GM13977 (cell line): ENCODE measurements at places on chromosomes 4 and X.
A peak's percentile ranks its signal among the peaks of the same experiment; 100 is the strongest.

- DNase-seq, result no peak
These were observed 20.3 kb downstream of the L1CAM start for GRCh38 chrX:153865685-153866084.

DNA sequence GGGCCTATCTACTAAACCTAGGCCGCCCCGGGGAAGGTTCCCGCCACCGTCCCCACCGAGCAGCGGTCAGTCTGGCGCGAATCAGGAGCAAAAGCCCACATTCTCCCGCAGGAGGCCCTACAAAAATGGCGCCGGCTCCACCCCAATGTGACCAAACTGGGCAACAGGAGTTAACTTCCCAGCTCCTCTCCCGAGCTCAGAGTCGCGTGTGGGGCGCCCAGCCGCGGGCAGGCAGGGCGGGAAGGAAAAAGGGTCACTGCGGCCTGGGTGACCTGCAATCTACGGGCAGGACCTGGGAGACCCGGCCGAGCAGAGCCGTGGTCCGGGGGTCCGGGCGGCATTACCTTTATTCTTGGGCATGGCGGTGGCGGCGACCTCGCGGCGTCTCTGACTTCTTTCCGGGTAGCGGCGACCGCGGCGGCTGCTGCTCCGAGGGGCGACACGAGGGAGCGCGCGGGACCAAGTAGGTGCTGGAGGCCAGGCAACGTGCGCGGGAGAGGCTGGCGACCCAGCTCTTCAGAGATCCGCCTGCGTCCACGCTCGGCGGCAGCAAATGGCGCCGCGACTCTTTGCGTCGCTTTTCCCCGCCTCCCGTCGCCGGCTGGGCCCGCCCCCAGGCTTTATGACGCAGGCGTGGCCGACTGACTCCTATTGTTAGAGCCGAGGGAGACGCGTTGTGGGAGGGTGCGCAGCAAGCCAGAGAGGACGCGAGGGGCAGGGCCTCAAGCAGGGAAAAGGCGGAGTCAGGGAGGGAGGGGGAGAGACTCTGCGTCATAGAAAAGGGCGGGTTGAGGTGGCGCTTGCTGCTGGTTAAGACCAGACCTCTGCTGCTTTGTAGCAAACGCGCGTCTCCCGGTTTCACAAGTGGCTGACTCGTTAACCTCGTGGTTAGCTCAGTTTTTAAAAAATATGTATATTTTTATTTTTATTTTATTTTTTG lies at the start of gene EIF1AX:
TSS of gene EIF1AX (minus strand) at position 558 of the 940 bp plus-strand sequence. CDS start at position 360, 198 bp downstream.
- DNase-seq, result peak; percentile 91

DNA sequence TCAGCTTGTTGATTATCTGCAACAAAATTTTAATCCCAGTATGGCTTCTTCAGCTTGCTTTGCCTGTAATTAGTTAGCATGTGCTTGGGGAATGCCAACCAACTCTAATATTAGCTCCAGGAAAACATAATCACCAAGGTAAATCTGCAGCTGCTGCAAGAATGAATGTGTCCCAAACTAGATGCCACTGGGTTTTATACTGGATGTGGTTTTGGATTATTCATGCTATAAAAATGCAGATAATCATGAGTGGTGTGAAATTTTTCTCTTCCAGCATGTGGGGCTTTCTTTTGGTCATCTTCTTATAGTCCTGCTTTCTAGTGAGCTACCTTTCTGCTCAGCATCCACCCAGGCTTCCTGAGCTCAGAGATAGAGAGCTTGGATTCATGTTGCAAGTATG lies 295.9 kb upstream of the CASK start:
- DNase-seq, result no peak

- no peak for DNase-seq
These were observed 113.9 kb downstream of the CPZ start for GRCh38 chr4:8706216-8707044.

DNA sequence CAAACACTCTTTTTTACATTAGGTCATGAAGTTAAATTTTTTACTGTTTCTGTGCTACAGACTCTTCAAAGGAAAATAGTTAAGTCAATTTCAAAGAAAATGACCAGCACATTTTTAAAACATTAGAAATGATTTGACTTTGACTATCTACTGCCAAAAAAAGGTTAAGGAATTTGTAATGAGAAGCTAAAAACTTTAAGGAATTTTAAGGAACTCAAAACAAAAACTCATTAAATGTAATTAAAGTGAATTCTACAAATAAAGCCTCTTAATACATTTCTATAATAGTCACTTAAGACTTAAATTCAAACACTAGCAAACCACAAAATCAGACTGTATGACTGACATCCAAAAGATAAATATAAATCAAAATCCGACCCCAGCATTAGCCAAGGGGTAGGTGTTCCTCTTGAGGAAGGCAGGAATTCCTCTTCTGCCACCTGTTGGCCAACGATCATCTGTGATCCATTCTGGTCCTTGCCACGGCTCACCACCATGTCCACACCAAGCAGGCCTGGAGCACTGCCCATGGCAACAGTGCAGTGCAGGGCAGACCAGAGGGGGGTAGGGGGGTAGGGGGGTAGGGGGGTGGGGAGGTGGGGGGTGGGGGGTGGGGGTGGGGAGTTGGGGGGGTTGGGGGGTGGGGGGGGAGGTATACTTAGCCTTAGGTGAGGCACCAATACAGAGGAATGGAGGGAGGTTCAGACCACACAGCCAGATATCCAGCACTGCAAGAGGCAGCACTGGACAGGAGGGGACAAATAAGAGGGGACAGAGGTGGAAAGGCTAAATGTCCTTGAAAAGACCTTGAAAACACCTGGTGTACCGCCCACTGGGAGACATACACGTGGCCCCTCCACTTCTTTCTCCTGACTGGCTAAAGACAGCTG lies 287.4 kb downstream of the CHIC1 start:
- peak; percentile 29 for DNase-seq

DNA sequence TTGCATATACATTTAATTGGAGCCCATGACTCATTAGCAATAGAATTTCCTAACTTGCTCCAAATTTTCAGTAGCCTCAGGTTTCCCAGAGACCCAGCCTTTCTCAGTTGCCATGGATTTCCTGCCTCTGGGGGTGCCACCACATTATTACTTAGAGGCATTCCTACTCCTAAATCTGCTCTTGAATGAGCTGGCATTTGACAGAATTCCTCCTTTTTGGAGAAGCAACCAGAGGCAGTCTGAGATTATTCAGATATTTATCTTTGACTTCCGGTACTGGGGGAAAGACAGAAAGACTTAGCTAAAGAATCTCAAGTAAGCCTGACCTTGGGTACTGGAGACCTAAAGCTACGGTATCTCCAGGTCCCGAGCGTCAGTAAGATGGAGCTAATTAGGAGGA lies 76.3 kb downstream of the DCHS2 start:
- DNase-seq, result no peak

DNA sequence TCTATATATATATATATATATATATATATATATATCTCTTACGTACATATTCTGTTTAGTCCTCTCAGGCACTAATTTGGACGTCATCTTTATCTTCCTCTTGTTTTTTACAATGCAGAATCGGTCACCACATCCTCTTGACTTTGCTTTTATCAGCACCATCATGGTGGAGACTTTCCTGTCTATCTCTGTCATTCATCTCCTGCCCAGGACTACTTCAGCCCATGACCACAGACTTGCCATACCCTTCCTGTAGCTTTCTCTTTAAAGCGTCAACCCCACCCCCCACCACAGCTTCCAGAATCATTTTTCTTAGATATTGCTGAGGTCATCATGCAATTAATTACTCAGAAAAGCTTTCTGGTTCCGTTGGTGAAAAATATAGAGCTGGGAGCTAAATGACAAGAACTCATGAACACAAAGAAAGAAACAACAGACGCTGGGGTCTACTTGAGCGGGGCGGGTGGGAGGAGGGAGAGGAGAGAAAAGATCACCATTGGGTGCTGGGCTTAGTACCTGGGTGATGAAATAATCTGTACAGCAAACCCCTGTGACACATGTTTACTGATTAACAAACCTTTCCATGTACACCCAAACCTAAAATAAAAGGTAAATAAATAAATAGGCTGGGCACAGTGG lies 30.5 kb upstream of the PRKX start:
- no peak for DNase-seq

GRCh38 chr4:183971929-183972490 lies 66.9 kb downstream of the STOX2 start:
- no peak for DNase-seq

GRCh38 chrX:3262901-3263300 lies 83.6 kb downstream of the MXRA5 start:
- DNase-seq, result no peak

GRCh38 chrX:9390121-9390520 lies 74.7 kb upstream of the TBL1X start:
- DNase-seq, result no peak

GRCh38 chr4:170003071-170004070 lies 22.8 kb downstream of the MFAP3L start:
- DNase-seq, result no peak

DNA sequence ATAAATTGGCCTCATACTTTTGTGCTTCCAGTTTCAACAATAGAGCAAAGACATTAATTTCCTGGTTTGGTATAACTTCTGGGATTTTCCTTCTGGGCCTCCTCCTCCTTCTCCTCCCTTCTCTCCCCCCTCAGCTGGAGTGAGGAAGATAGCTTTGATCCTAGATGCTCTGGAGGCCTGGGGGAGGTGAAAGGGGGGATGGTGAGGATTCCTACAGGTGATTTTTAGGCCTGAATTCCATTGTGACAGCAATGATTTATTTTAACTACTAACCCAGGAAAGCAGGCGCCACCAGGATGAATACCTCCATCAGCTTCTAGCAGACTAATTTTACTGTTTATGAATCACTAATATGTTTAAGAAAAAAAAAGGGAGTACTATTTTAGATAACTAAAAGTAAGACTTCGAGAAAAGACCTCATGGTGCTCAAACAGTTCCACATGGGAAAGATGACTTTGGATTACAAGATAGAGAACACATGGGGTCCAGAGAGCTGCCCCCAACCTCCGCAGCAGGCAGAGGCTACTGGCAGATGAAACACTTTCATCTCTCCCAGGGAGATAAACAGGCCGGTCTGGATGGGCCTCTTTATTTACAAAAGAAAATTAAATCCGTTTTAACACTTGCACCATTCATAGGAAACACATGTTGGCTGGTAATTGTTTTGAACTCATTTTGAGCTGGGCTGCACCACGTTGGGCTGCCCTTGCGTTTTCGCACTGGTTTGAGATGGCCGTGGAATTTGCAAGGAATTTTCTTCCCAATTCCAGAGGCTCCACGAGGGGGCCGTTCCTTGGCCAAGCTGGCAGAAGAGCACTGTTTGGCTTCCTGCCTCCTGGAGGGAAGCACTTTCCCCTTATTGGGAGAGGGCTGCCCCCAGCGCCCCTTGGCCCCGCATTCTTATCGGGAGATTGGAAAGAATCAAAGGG lies 125.1 kb upstream of the STX18 start:
- DNase-seq, result no peak

GRCh38 chrX:78064152-78064551 lies 39.9 kb upstream of the PGK1 start:
- no peak for DNase-seq

DNA sequence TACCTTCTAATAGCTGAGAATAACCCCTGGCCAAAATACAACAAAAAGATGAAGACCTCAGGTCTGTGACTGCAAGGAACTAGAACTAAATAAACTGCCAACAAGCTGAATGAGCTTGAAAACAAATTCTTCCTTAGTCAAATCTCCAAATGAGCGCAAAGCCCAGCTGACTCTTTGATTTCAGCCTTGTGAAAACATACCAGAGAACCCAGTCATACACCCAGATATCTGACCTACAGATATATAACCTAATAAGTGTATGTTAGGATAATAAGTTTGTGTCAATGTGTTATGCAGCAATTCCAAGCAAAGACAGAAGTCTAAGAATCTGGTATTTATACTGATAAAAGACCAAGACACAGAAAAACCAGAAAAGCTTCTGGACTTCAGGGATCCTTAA lies 38.0 kb upstream of the ADGRL3 start:
- DNase-seq, result no peak

GRCh38 chrX:16429406-16429805 lies 220.6 kb upstream of the S100G start:
- no peak for DNase-seq

- DNase-seq, result no peak
These were observed 17.8 kb downstream of the SCD5 start for GRCh38 chr4:82780752-82781231.

- no peak for DNase-seq
These were observed 125.0 kb upstream of the AADAT start for GRCh38 chr4:170214731-170215130.

- no peak for DNase-seq
These were observed 94.2 kb downstream of the NYX start for GRCh38 chrX:41541386-41541785.
